GM12878 (cell line): ENCODE measurements at places on chromosomes 3 and 15. TPM values are rescaled to one million over a fixed set of nuclear protein-coding genes. Genes with fewer than 3 reads are reported as not detected.

Gene MESP2
- not detected in 2 replicates for total RNA-seq

GRCh38 chr3:195809796-195810454, 1.8 kb downstream of the MUC4 start:
- DNase-seq, result no peak

DNA sequence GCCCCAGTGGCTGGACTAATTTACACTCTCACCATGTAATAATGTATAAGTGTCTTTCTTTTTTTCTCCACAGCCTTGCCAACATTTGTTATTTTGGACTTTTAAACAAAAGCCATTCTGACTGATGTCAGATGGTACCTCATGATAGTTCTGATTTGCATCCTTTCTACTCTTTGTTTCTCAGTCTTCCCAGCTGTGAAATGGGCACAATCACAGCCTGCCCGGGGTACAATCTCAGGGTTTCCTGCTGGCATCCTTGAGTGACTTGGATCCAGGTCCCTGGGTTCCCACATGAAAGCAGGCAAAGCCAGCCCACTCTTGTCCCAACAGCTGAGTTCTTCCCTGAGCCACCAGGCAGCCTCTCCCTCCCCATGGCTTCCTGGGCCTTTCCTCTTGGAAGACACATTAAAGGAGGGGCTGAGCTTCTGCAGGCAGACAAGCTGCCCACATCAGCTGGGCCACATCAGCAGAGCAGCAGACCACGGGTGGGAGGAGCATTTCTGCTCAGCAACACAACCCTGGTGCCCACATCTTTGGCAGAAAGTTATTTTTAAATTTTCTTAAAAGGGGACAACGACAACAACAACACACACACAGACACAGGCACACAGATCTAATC, 82.0 kb downstream of the MYLK start:
- no peak for DNase-seq

Gene ACSBG1
- 0.49 and 1.1 TPM in 2 replicates for total RNA-seq

DNA sequence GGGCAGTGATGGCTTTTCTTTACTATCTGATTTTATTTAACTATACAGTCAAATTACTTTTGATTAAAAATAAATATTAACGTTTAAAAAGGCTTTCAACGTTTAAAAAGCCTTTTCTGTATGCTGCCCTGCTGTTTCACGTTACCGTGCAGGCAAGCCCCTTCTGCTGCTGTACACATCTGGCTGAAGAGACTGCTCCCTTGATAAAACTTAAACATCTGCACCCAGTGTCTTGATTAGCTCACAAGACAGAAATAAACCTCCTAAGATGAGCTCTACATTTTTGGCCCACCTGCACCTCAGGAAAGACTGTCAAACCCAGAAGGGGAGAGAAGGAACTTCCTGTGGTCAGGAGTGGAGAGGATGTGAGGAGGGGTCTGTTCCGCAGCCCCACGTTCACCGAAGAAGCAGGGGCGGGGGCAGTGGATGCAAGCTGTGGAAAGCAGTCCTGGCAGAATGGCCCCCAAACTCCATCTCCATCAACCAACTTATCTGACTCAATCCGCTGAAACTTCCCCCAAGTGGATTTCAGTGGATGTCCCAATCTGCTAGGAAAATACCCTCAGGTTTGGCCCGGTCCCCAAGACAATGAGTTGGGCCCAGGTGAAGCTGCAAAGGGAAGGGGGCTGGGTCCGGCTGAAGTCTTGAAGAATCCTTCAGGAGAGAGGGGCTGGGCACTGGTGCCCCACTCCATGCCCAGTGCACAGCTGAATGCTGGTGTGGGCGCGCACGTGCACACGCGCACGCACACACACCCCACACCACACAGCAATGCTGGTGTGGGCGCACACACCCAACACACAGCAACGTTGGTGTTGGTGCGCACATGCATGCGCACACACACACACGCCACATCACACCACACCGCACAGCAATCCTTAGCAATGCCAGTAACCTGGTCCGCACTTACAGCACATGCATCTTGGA, 88.6 kb downstream of the LRIG1 start:
- no peak for DNase-seq

Gene INO80
- total RNA-seq, result 24.4 and 25.0 TPM in 2 replicates

Gene PLCH1
- total RNA-seq, result 0.03 and 0.05 TPM in 2 replicates

Gene LMAN1L
- total RNA-seq, result not detected in 2 replicates

DNA sequence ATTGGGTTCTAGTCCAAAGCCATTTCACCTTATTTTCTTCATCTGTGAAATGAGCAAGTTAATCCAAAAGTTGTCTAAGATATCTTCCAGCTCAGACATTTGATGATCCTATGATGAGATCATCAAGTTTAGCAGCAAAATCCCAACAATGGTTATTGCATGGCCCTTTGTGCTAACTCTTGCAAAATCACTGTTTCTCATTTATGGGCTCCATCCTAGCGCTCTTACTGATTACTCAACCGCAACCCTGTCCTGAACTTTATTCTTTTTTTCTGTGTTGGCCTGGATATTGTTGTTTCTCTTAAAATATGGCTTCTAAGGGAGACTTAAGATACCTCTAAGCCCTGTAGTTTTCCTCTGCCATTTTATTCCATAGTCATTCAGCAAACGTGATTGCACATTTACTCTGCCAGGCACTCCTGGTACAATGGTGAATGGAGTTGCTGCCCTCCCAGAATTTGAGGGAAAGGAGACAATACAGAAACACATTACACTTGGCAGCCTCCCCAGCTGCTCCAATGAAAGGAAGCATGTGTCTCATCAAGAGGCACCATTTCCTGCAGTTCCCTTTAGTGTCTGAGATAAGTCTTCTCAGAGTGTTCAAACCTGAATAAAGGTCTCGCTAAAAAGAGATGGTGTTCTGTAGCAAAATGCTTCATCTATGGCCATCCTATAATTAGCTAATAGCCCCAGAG, 4.4 kb downstream of the GXYLT2 start:
- DNase-seq, result no peak

Gene SLC22A13
- total RNA-seq, result 0.13 TPM in 1 of 2 replicates, not detected in the other

DNA sequence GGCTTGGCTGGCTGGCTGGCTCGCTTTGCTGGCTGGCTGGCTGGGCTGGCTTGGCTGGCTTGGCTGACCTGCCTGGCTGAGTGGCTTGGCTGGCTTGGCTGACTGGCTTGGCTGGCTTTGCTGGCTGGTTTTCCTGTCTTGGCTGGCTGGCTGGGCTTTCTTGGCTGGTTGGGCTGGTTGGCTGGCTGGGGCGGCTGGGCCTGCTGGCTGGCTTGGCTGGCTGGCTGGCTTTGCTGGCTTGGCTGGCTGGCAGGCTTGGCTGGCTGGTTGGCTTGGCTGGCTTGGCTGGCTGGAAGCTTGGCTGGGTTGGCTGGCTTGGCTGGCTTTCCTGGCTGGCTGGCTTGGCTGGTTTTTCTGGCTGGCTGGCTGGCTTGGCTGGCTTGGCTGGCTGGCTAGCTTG, 435.6 kb downstream of the GOLGA6L6 start:
- DNase-seq, result no peak

Gene GRAMD2A
- total RNA-seq, result not detected in 2 replicates

- no peak for DNase-seq
These were observed 257.6 kb upstream of the GOLGA6L4 start for GRCh38 chr15:83977992-83978391.

Gene ACAD11
- total RNA-seq, result 7.7 and 8.7 TPM in 2 replicates

DNA sequence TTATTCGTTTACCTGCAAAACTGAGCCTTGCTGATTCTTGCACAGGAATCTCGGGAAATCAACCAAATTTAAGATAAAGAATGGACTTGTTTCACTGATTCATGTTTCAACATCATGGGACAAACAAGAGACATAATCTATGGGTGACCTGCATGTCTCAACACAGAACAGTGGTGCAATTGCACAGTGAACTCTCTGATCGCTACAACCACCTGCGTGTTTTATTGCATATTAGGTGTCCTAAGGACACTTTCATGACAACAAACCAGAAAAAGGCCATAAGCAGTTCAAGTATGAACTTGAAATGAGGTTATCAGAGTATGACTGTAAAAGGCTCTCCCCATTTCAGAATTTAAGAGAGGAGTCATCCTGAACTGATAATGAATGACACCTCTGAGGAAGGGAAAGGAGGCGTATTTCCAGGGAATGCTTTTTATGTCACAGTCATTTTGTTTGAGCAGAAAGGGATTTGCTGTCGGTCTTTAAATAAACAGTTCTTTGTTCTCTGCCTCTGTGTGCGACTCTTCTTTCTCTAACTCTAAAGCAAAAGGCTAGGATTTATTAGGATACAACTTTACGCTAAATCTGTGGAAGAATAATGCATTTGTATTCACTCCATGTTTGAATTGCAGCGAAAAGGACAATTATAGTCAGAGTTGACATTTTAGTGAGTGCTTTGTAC, 167.2 kb downstream of the RBMS3 start:
- no peak for DNase-seq

DNA sequence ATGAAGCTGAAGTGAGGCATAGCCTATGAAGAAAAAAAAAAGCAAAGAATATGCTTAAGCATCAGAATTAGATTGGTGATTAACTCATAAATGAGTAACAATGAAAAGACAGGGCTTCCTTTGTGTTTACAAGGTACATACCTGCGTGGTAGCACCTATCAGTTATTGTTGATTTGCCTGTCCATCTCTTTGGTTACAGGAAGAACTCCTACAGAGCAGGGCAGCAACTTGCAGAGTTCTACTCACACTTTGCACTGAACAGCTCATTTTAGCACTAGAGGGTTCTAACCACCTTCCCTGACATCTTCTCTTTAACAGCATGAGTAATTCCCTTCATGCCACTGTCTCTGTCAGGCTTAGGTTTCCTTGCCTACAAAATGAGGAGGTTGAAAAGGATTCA, 166.0 kb downstream of the DPH6 start:
- no peak for DNase-seq

Gene MEX3B
- 0.72 and 0.90 TPM in 2 replicates for total RNA-seq

DNA sequence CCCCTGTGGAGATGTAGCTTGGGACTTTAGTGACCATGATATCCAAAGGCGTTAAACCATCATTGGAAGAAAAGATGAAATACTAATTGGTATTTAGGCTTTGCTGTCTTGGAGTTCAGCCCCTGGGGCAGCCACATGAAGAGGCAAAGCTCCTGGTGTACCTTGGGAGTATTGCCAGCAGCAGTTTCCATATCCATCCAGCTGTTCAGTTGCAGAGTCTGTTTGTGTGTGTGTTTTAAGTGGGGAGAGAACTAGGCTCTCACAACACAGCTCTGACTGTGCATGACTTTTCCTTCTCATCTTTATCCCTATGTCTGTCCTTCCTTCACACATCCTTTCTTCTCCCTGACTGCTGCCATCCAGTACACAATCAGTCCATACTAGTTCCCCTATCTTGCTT, 98.9 kb downstream of the CDIN1 start:
- DNase-seq, result no peak

DNA sequence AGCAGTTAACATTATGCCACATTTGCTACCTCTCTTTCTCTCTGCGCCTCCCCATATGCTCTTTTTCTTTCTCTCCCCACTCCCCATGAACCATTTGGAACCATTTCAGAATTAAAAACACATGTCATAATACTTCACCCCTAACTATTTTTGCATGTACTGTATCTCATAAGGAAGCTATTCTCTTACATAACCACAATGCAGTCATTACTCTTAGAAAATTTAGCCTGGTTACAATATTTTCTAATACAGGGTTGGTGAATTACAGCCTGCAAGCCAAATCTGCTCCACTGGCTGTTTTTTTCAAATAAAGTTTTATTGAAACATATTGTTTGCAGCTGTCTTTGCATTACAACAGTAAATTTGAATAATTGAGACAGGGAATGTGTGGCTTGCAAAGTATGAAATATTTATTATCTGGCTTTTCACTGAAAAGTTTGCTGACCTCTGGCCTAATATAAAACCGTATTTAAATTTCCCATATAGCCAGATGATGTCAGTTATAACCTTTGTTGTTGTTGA, 62.8 kb downstream of the SGO1 start:
- DNase-seq, result no peak

Gene BOC
- 0.13 TPM in 1 of 2 replicates, not detected in the other for total RNA-seq

Gene CD200
- total RNA-seq, result 27.8 and 29.2 TPM in 2 replicates

- DNase-seq, result no peak
These were observed 15.4 kb upstream of the CRBN start for GRCh38 chr3:3194861-3195260.

GRCh38 chr15:95265419-95265997, 1034.1 kb downstream of the MCTP2 start:
- no peak for DNase-seq

GRCh38 chr15:23687143-23687470, at the start of gene NDN:
Gene NDN, minus strand, starts transcription at chr15:23687305. Its CDS starts 88 bp downstream, at chr15:23687217.
- DNase-seq, result no peak

DNA sequence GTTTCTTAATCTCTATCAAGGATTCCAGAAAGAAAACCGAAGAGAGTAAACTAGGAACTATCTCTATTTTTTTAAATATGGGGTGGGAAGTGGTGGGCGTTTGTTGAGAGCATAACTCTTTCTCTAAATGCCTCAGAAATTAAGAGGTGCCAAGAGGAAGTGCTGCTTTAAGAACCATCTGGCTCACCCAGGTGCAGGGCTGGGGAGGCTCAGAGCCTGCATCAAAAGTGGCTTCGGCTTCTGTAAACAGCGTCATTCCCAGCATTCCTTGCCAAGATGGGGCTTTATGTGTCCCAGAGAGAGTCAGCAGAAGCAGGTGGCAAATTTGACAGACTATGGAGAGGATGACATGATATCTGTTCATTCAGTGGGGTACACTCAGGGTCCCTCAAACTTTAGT, 123.3 kb upstream of the BFSP2 start:
- no peak for DNase-seq

DNA sequence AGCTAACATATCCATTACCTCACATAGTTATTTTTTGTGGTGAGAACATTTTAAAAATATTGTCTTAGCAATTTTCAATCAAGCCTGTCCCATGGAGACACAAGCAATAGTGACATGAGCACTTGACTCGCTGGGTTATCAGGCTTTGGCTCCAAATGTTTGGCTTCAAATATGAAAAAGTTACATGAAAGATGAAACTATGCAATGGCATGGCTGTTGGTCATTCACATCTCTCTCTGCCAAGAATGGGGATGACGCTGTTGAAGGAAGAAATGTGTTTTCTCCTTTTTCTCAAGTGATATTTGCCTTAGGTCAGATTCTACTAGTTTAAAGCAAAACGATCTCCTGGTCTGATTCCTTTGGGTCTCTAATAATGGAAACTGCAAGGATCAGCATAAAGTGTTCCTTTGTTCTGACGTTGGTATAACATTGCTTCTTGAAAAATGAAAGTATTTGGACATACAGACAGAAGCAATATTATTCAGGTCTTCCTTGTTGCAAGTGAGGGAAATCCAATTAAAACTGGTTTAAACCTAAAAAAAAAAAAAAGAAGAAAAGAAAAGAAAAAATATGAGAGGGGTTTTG, 71.2 kb downstream of the SSUH2 start:
- no peak for DNase-seq

GRCh38 chr3:194092881-194093301, 43.1 kb upstream of the HES1 start:
- no peak for DNase-seq

DNA sequence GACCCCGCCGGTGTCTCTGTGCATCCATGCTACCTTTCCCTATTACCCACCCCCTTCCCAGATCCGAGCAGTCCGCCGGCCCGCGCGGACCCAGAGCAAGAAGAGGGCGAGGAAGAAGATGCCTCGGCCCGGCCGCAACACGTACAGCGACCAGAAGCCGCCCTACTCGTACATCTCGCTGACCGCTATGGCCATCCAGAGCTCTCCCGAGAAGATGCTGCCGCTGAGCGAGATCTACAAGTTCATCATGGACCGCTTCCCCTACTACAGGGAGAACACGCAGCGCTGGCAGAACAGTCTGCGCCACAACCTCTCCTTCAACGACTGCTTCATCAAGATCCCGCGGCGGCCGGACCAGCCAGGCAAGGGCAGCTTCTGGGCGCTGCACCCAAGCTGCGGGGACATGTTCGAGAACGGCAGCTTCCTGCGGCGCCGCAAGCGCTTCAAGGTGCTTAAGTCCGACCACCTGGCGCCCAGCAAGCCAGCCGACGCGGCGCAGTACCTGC, 788 bp downstream of the FOXB1 start:
- no peak for DNase-seq
